Placental epithelial cell (primary cell): ENCODE measurements at places on chromosomes 6 and 20. TPM values are rescaled to one million over a fixed set of nuclear protein-coding genes. Genes with fewer than 3 reads are reported as not detected.

The AGPAT4 gene
- total RNA-seq: 1.6 and 2.0 TPM in 2 replicates

The SLC22A1 gene
- 0.65 and 2.0 TPM in 2 replicates for total RNA-seq

The ISM1 gene
- 0.11 TPM in 1 of 2 replicates, not detected in the other for total RNA-seq

The TFAP2C gene
- 39.7 and 46.0 TPM in 2 replicates for total RNA-seq

The RHAG gene
- total RNA-seq: not detected in 2 replicates

The RWDD2A gene
- total RNA-seq: 1.2 TPM in 2 replicates

The C6orf52 gene
- not detected in 2 replicates for total RNA-seq

The BTN1A1 gene
- total RNA-seq: not detected in 2 replicates

The NOTCH4 gene
- 0.98 and 3.5 TPM in 2 replicates for total RNA-seq

The TASP1 gene
- total RNA-seq: 12.8 and 17.3 TPM in 2 replicates

The SIRPD gene
- not detected in 2 replicates for total RNA-seq

The DEF6 gene
- total RNA-seq: 10.1 and 15.3 TPM in 2 replicates

The SMIM26 gene
- total RNA-seq: 57.6 and 66.7 TPM in 2 replicates

The COL19A1 gene
- under 0.01 and 0.11 TPM in 2 replicates for total RNA-seq

The RNF182 gene
- total RNA-seq: not detected in 2 replicates

The POU5F1 gene
- total RNA-seq: not detected in 2 replicates
